ENCODE measurements at places on chromosomes 3 and 15.

GRCh38 chr3:8741581-8742261 lies 8.1 kb downstream of the CAV3 start:
- DNase-seq, result no peak

- no peak for DNase-seq
Measured at GRCh38 chr15:78619022-78619950, 1.5 kb downstream of the CHRNA3 start.

DNA sequence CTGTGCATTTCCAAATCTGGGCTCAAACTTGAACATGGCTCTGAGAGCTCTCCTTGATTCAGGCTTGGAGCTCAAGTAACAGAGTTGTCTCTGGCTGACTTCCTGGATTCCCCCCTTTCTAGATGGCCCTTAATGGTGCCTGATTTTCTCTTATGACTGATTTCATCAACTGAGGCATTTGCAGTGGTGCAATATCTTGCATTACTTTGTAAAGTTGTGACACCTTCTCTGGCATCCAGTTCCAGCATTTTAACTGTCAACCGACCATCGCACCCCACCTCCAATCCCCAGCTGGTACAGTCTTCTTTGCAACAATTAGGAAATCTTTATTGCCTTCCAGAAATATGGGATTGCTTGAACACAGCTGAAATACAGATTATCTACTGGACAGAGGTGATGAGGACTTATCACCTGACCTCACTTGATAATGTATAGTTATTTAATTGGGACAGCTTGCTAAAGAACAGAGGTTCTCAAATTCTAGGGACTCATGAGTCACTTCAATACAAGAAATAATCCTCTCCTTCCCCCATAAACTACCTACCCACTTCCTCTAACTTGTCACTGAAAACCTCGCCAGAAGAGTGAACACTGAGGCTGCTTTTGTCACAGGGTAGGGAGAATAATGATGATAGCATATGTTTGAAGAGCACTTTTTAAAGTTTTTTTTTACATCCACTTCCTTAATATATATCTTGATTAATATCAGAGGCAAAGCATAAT lies 41.8 kb downstream of the FILIP1L start:
- peak; percentile 78 for DNase-seq

GRCh38 chr3:162134571-162134970 lies 638.0 kb downstream of the OTOL1 start:
- DNase-seq, result peak; percentile 49

DNA sequence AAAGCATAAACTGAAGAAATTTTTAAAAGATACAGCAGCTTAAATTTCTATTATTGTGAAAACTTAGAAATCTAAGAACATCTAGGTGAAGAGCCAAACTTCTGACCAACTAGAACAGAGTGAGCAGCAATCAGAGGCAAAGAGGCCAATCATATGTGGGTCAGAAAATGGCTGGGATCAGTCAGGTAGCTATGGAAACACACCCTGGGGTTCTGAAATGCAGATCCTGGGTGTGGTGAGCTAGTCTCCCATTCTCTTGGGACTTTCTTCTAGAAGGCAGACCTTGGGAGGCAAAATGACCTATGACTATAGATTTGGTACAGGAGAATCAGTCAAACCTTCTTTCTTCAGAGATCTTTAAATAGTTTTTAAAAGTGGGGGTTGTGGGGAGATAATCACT lies 385.8 kb downstream of the TBC1D5 start:
- DNase-seq, result no peak

- peak; percentile 17 for DNase-seq
Measured at GRCh38 chr3:134364061-134364935, 9.9 kb downstream of the AMOTL2 start.

DNA sequence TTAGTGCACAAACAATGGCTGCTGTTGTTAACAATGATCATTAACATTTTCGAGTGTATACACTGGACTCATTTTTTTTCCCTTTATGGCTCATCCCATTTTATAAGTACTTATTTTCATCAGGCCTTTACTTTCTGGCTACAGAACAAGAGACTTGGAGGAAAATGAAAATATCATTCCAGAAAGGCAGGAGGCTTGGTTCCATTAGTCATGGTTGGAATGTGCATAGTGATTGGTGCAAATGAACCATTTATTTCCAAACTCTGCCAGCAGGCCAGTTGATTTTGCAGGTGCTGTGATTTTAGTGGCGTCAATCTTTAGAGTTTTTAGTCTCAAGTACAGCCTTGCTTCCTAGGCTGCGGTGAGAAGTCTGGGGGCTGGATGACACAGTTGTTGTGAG lies 151.8 kb downstream of the ITPR1 start:
- DNase-seq, result no peak

GRCh38 chr3:18223571-18223970 lies 201.6 kb downstream of the SATB1 start:
- DNase-seq, result peak; percentile 85

DNA sequence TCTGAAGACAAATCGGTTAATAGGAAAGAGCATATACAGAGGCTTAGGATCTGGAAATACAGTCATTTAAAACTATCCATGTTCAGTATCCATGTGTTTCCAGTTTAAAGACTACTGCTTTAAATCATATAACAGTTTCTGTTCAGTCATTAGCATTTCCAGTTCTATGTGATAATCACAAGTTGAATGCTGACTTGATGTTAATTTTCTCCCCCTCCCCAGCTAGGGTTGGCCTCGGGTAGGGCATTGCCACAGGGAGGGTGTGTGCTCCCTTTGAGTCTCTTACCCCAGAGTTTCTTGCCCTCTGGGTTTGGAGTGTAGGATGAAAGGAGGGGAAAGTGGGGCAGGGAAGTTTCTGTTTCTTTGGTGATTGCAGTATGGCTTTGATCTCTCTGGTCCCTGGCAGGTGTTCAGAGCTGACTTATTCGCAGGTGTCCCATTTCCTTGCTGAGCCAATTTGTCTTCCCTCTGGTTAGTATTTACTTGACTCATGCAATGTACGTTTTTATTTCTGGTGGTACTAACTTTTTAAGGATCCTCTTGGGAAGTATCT lies 86.3 kb downstream of the SH3GL3 start:
- no peak for DNase-seq

- DNase-seq, result no peak
Measured at GRCh38 chr3:119205685-119206084, 32.3 kb downstream of the UPK1B start.

- no peak for DNase-seq
Measured at GRCh38 chr15:26098801-26099200, 235.7 kb upstream of the ATP10A start.

DNA sequence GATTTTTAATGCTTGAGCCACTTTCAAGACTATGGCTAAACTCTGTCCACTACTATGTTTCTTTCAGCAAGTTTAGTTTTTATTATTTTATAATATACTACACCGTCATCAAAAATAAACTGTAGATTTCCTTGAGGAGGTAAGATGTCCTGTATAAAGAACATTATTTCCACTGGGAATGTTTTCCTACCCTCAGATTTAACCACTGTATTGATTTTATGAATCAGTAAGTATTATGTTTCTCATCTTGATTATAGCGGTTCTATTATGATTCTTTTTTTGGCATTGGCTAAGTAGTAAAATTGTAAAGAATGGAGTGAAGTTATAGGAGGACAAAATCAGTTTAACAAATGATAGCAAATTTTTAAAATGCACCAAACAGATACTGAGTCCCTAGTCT lies 44.4 kb downstream of the ADAM10 start:
- no peak for DNase-seq

DNA sequence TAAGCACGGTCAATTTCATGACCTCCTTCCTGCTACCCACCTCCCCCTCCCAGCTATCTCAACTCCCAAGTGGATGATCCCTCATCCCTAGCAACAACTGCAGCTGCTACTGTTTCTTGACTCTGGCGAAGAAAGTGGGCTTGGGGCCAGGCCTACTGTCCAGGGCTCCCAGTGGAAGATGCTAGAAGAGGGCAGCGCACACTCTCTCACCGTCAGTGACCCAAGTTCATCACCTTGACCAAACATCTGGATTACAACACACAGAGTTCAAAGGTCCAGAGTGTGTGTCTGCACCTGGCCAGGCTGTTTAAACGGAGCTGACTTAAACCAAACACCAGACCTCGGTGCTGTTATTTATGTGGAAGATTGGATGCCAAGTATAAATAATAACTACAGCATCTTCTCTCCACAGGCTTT lies 385.6 kb downstream of the SHQ1 start:
- no peak for DNase-seq

GRCh38 chr3:42511201-42511600 lies 8.8 kb downstream of the VIPR1 start:
- DNase-seq, result no peak

DNA sequence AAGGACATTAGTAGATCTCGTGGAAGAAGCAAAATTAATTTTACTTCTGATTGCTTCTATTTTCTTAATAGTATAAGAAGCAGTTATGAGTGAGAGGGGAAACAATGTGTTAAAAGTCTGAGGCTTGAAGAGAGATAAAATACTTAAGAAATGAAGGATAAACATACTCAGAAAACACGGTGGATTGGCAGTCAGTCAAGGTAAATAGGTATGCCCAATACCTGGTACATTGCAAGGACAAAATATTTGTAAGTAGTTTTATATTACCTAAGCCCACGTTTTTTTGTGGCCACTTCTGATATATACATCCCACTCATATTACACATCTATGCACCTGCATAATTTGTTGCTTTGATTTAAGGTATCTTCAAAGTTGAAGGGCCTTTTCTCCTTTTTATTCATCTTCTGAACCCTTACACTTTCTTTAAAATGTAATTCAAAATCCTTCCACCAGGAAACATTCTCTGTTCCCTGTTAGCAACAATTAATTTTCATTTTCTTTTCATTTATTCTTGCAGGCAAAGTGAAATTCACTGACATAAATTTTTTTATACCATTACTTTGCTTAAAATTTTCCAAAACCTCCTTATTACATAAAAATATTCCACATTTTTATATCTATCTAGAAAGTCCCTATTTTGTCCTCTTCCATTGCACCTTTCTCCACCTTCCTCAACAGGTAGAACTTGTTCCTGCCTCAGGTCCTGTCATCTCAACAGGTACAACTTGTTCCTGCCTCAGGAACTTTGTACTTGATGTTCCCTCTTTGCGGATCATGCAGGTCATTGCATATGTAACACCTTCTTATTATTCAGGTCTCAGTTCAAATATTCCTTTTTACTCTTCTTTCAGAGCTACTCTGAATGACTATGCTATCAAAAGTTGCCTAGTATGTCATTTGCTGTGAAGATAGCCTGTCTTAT lies 755.7 kb upstream of the ALCAM start:
- DNase-seq, result no peak

GRCh38 chr3:131505421-131505820 lies 2.6 kb upstream of the MRPL3 start:
- DNase-seq, result no peak

GRCh38 chr15:71596672-71597071 lies 213.7 kb upstream of the NR2E3 start:
- no peak for DNase-seq

- no peak for DNase-seq
Measured at GRCh38 chr3:18405141-18405540, 20.0 kb downstream of the SATB1 start.

DNA sequence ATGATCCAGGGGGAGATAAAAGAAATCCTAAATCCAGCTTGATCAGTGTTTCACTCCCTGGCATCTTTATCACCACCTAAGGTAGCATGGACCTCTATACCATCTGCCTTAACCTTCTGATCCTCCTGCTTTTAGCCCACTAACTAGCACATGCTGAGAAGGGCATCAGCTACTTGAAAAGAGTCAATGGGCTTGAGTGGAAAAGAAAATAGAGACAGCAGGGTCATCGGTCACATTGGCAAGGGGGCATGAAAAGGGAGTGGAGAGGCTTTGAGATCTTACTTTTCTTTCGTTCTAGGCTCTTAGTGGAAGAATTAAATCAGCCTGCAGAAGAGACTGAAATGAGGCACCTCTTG lies 239 bp upstream of the ZFYVE19 start:
- no peak for DNase-seq

DNA sequence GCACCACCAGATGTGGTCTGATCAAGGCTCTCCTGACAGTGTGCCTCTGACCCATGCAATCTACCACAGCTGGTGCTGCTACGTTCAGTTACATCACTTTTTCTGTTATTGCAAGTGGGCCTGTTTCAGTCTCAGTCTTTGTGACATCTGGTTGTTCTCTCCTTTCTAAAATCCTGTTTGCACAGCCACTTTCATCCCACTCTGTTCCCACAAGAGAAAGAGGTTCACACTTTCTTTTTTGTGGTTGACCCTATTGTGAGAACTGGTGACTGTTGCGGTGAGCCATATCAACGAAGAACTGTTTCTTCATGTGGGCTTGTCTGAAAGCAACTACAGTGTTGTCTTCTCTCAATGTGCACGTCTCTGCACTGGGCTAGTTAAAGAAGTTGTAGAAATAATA lies 342.8 kb upstream of the ARPP21 start:
- no peak for DNase-seq

DNA sequence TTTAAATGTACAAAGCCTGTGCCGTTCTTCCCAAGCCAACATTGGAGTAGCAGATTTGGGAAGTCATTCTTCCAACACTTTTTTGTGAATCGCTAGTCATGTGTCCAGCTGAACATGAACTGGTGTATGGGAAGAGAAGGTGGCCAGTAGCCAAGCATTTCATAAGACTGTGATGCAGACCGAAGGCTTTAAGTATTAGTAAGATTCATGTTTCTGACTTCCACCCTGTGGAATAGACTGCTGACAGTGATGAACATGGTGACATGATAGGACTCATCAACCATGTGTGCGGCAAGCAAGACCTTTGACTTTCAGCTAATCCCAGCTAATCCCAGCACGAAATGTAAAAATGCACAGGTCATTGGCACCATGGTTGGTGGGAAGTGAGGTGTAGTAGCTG lies 48.3 kb upstream of the THSD4 start:
- no peak for DNase-seq

- DNase-seq, result no peak
Measured at GRCh38 chr15:29110733-29111132, 158.9 kb downstream of the NSMCE3 start.

- no peak for DNase-seq
Measured at GRCh38 chr15:87734571-87735373, 521.8 kb downstream of the NTRK3 start.

DNA sequence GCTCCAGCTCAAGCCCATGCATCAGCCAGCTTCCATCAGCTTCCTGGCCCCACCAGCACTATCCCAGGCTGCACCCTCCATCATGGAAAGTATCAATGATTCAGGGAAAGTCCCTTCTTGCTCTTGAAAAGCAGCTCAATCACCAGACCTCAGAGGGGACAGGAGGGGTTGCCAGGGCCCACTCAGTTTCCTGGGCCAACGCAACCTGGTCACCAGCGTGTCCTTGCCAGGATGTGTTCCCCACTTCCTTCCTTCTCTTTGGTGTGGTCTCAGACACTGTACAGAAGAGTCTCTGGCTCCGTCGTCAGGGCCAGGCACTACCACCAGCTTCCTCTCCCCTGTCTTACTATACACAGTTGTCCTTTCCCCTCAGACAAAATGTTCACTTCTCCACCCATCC lies 3.0 kb downstream of the HDC start:
- DNase-seq, result no peak

- DNase-seq, result no peak
Measured at GRCh38 chr3:76570436-76571057, 469.4 kb upstream of the ROBO2 start.

GRCh38 chr3:73502609-73503583 lies 121.8 kb downstream of the PDZRN3 start:
- DNase-seq, result no peak

Measured in hematopoietic multipotent progenitor cell (in vitro differentiated cells).